ENCODE measurements at places on chromosomes 2 and 18.
A peak's percentile ranks its signal among the peaks of the same experiment; 100 is the strongest.

GRCh38 chr2:65129286-65129825 is 550 bp downstream of the RAB1A start:
- DNase-seq: peak; percentile 18

DNA sequence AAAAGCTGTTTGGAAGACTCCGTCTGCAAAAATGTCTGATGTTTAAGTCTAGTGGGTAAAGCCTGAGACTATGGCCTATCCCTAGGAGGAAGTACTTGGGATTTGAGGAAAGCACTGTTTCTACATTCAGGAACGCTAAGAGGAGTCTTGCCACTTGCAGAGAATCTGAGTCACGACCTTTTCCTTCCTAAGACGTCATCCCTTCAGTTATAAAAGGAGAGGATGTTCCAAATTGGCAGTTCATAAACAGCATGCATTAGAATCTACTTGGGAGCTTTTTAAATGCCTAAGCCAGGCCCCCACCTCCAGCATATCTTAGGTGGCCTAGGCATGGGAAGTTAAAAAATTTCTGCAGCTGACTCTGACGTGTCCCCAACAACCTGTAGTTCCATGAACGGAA is 125.9 kb downstream of the TTC32 start:
- DNase-seq: no peak

GRCh38 chr2:61537950-61538199 is 281 bp downstream of the XPO1 start:
- no peak for DNase-seq

DNA sequence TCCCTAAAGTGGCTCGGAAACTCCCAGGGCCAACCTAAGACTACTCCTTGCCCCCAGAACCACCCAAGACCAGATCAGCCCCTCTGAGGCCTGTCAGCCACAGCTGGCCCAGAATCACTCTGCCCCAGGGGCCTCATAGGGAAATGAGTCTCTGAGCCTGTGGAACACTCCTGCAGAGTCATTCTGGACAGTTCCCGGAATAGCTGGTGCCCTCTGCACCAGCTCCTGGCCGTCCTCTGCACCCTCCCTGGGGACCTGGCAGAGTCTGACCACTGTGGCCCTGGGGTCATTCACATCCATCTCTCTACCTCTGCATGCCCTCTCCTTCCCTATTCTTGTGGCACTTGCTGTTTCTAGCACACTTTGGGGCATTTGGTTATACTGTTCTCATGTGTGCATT is 14.6 kb upstream of the TMEM214 start:
- no peak for DNase-seq

- DNase-seq: no peak
Observed at GRCh38 chr2:128280901-128281321, 37.8 kb downstream of the HS6ST1 start.

DNA sequence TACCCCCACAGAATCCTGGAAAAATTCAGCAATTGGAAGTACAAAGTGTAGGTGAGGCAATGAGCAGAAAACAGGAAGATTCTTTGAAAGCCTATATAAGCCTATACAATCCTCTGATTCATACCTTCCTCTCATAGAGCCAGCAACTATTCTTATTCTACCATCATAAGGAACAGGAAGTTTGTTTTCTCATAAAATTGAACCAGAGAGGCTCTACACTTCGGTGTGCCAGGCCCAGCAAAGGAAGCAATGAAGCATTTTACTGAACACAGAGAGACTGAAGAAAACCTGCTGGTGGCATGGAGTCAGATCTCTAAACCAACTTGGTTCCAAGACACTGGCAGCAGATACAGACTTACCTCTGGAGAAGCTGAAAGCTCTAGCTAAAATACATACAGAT is 18.7 kb downstream of the CASP8 start:
- DNase-seq: no peak

GRCh38 chr18:33830213-33830612 is 252.2 kb downstream of the ASXL3 start:
- no peak for DNase-seq

DNA sequence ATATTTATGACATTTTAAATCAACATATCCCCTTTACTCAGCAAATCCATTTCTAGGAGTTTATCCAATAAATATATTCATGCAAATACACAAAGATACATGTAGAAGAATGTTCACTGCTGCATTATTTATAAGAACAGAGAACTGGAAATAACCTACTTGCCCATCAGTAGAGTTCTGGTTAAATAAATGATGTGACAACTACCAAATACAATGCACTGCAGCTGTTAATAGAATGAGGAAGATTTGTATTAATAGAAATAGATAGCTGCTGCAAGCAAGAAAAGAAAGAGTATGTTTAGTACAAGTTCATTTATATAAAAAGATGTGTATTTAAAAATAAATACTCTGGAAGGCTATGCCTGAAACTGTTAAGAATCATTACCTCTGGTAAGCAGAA is 49.3 kb upstream of the CSRNP3 start:
- no peak for DNase-seq

GRCh38 chr2:118121986-118122524 is 33.8 kb downstream of the INSIG2 start:
- DNase-seq: no peak

DNA sequence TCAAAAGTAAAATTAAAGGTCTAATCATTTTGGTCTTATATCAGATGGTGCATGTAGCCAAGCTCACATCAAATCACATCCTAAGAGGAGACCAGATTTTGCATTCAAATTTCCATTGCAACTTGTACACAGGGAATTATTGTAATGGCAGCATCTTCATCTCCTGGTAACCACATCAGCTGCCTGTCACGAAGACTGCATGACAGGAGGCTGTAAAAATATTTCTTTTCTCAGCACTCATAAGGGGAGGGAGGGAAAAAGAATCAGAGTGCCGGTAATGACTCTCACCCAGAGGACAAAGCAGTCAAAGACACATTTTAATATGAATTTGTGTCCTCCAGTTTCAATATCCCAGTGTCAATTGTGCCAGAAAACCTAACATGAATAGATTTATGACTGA is 216.7 kb downstream of the TMEM163 start:
- DNase-seq: no peak

DNA sequence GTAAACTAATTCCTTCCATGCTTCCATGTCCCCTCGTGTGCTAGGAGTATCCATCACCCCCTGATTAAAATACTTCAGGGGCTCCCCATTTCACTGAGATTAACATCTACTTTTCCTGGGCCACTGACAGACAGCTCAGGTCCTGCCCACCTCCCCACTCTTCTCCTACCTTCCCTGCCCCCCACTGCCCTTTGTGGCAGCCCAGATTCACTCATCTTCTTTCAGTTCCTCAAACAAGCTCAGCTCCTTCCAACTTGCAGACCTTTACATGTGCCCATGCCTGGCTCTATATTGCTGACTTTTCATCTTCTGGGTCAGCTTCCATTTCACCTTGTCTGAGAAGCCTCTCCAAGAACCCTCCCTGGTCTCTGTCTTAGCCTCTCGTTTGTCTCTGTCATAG is 12.0 kb downstream of the RUFY4 start:
- no peak for DNase-seq

DNA sequence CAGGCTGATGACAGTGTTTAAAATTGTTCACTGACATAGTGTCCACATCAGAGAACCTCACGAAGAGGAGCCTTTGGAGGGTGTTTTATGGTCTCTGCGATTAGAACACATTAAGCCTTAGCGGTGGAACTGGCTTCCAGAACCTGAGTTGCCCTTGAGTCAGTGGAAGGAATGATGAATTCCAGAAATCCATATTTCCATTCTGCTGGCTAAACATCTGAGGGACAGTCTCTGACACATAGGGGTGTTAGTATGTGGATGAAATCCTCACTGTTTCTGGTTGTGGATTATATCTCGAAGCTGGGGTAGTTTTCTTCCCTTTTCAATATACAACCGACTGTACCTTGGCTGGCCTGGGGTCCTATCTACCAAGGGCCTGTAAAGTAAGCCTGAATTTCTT is 4.0 kb downstream of the CASP10 start:
- no peak for DNase-seq

DNA sequence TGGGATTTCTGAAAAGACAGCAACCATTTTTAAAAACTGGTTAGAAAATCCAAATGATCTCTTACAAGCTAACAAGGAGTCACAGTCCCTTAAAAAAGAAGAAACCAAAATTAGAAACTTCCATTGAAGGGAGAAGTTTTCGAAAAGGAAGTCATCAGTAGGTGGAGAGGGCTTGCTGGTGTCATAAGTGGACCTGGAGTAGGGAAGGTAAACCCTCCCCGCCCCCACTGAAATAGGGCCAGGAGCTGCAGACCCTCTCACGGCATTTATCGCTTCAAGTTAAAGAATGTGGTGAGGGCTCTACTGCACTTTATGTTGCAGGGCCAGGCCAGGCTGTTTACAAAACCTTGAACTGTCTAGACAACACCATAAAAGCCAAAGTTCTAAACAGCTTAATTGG is 2.9 kb downstream of the HOXD11 start:
- DNase-seq: no peak

DNA sequence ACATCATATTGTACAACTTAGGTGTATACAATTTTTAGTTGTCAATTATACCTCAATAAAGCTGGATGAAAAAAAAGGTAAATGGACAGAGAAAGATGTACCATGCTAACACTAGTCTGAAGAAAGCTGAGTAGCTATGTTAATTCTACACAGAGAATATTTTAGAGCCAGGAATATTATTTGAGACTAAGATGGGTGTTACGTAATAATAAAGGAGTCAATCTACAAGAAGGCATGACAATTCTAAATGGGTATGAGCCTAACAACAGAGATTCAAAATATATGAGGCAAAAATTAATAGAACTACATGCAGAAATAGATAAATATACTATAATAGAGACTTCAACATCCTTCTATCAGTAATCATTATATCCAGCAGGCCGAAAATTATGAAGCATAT is 69.1 kb downstream of the CCDC141 start:
- no peak for DNase-seq

GRCh38 chr2:74048843-74049519 is 64.3 kb downstream of the TET3 start:
- no peak for DNase-seq

- DNase-seq: no peak
Observed at GRCh38 chr2:113979191-113980128, 89.6 kb downstream of the ACTR3 start.

DNA sequence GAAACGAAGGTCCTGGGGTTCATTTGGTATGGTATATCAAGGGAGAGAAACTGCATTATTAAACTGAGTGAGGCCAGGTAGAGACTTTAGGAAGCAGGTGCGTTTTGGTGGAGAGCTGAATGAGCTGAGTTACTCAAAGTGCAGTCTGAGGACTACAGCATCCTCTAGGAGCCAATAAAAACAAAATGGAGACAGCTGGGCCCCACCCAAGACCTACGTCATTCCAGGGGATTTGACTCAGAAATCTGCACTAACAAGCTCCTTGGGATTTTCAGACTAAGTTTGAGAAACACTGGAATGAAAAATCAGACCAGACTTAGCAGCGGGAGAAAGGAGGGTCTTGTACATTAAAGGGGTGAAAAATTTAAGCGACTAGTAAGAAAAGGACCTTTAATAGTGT is 131.5 kb downstream of the UXS1 start:
- no peak for DNase-seq

GRCh38 chr2:105186967-105187498 is 54.5 kb upstream of the GPR45 start:
- no peak for DNase-seq

- DNase-seq: no peak
Observed at GRCh38 chr18:31247574-31248199, 70.3 kb upstream of the DSG1 start.

GRCh38 chr2:205139822-205140463 is 542.4 kb upstream of the NRP2 start:
- peak; percentile 15 for DNase-seq

GRCh38 chr2:128306081-128306930 is 12.4 kb downstream of the HS6ST1 start:
- peak; percentile 92 for DNase-seq

DNA sequence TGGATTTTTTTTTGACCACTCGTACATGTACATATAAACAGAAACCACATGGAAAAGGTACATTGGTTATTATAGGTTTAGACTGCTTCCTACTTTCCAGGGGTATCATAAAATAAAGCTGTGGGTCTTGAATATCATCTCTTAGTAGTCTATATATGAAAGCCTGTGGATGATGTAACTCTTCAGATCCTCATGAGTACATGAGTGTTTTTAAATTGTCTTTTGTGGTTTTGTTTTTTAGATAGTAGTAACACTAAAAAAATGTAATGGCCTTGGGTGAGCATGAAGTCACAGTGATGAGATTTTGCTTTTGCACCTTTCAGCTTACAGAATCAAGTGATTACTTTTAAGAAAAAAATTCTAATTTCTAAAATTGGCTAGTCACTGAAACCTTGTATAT is 80.2 kb downstream of the RAB3GAP1 start:
- no peak for DNase-seq

- DNase-seq: no peak
Observed at GRCh38 chr2:3238951-3239841, 138.4 kb downstream of the EIPR1 start.

- no peak for DNase-seq
Observed at GRCh38 chr2:239594019-239594771, 193.4 kb upstream of the HDAC4 start.

DNA sequence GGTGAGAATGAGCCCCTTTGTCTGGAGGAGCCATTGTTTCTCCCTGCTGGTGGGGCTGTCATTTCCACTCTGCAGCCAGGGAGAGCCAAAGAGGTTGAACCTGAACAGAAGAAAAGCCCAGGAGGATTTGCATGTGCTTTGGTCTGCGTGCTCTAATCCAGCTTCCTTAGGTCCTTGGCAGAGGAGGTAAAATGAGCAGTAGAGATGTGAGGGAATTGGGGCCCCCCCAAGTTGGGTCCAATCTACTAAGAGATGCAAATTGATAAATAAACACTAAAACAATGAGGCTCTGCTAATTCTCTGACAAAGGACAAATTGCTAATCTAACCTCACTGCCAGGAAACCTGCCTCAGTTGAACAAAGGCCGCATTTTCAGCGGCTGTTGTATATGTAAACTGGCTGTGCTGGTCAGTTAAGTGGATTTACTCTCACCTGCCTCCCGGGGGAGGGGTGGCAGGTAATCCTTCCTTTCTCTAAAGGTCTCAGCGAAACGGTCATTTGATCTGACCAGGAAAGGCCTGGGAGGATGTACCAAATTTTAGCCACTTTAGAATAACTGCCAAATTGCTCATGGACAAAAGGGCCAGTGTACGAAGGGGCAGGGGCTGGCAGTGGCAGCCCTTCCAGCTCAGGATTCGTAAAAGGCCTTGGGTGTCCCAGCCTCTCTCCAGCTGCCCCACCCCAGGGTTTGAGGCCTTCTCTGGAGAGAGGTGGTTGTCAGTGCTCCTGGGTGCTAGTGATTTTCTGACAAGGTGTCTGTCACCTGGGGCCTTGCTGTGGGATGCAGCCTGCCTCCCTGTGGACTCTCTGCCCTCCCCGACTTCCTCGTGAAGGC is 193.6 kb downstream of the MIB1 start:
- DNase-seq: no peak

GRCh38 chr2:216508229-216508628 is 9.6 kb downstream of the RPL37A start:
- no peak for DNase-seq

DNA sequence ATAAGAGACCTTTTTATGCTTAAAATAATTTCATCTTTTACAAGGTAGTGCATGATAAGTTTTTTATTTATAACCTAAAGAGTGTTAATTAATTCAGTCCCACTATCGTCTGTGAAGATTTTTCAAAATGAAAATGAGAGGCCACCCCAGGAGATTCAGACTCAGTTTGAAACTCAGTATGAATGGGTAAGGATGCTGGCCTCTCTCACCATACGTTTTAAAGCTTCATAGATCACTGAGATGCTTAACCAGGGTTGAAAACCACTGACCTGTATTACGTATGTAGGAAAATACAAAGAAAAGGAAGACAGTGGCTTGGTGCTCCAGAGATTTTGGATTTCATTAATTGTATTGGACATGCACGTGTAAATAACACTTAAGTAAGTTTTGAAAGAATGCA is 278.7 kb downstream of the FSIP2 start:
- no peak for DNase-seq

Data from HuH-7 (cell line).